NB4 (cell line): ENCODE measurements at places on chromosomes 1 and 21.

GRCh38 chr1:41153750-41154274 is 88.3 kb downstream of the SCMH1 start:
- no peak for DNase-seq

DNA sequence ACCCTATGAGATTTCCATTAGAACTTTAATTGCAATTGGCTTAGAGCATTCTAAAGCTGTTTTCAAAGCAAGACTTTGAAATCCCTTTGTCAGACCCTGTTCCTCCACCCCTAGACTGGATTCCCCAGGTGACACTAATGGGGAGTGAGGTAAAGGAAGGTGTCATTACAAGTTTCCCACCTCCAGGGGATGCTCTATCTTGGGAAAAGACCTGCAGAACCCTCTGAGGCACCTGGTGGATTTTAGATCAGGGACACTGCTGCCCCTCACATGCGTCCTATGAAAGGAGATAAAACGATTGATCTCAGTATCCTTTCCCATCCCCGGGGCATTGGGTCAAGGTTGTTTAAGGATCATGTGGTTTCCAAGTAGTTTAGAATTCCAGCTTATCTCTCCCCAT is 80.3 kb upstream of the RGS4 start:
- DNase-seq, result no peak

DNA sequence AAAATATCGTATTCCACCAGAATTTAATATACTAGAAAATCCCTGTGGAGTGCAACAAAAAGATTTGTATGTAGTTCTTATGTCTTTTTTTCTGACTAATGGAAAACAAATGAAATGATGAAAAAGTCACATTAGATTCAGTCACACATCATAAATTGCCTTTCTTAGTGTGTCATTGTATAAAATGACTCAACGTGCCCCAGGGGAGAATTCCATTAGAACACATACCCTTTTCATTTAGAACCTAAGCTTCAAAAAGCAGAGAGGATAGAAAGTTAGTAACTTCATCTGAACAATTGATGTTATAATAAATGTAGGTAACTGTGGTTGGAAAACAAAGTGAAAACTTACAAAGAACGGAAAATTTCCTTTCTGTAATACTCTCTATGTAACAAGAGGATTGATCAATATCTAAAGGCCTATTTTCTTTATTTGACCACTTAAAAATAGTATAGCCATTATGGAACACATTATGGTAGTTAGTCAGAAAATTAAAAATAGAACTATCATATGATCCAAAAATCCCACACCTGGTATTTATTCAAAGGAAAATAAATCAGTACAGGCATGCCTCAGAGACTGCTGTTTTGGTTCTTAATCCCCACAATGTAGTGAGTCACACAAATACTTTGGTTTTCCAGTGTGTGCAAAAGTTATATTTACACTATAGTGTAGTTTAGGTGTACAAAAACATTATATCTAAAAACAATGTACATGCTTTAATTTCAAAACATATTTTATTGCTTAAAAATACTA is 1016.1 kb downstream of the KCNT2 start:
- DNase-seq, result no peak

- peak; percentile 48 for DNase-seq
These were observed 19.3 kb downstream of the OBSCN start for GRCh38 chr1:228226956-228227791.

GRCh38 chr1:42214447-42214871 is 49.9 kb upstream of the GUCA2A start:
- peak; percentile 12 for DNase-seq

- DNase-seq, result no peak
These were observed 9.6 kb upstream of the SPEN start for GRCh38 chr1:15837931-15838330.

DNA sequence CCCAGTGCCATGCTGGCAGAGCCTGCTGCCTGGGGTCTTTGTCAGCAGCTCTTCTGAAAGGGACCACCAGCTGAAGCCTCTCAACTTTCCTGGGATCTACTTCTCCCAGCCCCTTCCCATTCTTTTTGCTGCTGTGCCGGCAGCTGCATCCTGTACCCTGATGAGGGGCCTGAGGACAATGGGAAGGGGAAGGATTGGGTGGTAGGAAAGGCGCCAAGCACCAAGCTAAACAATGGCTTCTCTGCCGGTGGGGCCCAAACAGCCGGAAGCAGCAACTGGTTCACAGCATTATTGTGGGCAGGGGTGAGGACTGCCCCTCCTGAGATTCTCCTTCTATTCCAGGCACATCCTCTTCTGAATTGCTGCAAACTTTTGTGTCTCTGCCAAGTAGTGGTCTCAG is 5.0 kb upstream of the EFCAB14 start:
- DNase-seq, result no peak

DNA sequence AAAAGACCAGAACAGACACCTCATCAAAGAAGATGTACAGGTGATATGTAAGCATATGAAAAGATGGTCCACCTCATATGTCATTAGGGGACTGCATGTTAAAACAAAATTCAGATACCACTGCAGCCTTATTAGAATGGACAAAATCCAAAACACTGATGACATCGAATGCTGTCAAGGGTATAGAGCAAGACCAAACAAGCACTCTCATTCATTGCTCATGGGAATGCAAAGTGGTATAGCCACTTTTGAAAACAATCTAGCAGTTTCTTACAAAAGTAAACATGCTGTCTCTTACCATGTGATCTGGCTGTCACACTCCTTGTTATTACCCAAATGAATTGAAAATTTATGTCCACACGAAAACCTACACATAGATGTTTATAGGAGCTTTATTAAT is 426.6 kb upstream of the ESRRG start:
- no peak for DNase-seq

GRCh38 chr1:206544562-206545257 is 37.4 kb downstream of the RASSF5 start:
- DNase-seq, result peak; percentile 77

DNA sequence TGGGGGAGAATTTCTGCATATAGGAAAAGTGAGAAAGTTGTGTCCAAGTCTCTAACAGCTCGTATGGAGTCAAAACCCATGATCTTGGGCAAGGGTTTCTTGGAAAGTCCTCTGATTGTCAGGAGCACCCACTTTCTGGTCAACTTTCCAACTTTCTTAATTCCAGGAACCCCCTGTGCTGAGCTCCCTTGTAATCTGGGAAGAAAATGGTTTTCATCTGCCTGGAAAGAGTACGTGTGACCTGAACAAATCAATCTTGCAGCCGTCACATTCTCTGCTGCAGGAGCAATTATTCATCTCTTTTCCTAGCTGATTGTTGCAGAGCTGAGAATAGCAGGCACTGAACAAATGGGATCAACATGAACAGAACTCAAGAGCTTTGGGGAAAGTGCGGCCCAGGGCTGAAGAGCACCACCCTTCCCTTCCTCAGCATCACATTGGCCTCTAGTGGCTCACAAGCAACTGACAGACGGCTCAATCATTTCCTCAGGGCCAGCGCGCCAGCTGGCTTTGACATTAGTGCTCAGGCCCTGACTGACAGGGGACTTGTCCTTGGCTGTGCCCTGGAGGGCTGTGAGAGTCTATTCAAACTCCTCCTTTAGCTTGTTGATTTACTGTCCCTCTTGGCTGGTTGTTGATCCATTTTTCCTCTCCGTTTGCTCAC is 295.2 kb downstream of the HLX start:
- DNase-seq, result peak; percentile 14

GRCh38 chr1:228956864-228957263 is 221.6 kb downstream of the RHOU start:
- no peak for DNase-seq

GRCh38 chr1:79133774-79134364 is 127.3 kb upstream of the ADGRL4 start:
- DNase-seq, result no peak

DNA sequence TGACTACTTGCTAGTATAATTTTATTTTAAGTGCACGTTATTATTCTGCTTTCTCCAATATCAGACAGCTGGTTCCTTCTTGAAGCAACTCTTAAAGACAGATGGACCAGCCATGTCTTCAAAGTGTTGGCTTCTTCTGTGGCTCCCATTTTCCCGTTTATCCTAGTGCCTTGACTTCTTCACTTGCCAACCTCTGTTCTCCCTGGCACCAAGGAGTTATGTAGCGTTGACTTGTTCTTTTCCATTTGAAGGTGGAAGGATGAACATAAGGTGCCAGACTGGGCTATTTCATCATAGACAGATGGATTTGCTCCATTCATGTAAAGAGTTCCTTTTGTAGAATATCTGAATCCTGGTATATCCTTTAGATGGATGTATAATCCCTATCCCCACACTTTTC is 260.6 kb downstream of the DISC1 start:
- no peak for DNase-seq

DNA sequence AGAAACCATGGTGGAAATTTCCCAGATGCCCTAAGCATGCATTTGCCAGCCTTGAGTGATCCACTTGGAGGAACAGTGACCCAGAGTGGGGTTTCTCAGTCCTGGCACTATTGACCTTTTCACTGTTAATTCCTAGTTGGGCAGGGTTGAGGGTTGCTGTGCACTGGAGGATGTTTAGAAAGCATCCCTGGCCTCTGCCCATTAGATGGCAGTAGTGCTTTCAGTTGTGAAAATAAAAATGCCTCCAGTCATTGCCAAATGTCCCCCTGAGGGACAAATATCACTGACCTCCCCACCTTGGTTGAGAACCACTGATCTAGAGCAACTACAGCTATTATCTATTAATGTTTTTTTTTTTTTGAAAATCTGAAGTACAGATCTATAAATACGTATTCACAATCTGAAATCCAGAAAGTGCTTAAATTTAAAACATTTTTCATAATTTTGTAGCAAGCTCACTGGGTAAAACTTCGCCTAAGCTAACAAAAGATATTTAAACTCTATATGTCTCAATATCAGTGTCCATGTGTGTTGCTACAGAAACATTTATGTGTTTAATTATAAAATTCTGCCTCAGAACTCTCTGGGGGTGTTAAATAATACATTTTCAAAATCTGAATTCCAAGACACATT is 27.3 kb downstream of the F3 start:
- DNase-seq, result peak; percentile 67

GRCh38 chr1:223831755-223832636 is 13.8 kb downstream of the TP53BP2 start:
- peak; percentile 85 for DNase-seq

- no peak for DNase-seq
These were observed 346.4 kb downstream of the VAV3 start for GRCh38 chr1:107618539-107618938.

- no peak for DNase-seq
These were observed 131.3 kb downstream of the EIF4G3 start for GRCh38 chr1:21045351-21045750.

- DNase-seq, result no peak
These were observed 135.7 kb downstream of the CTH start for GRCh38 chr1:70546726-70547125.

- no peak for DNase-seq
These were observed 5.6 kb downstream of the SLC5A9 start for GRCh38 chr1:48228156-48228555.

- DNase-seq, result no peak
These were observed 167.2 kb downstream of the APP start for GRCh38 chr21:26003404-26003803.

DNA sequence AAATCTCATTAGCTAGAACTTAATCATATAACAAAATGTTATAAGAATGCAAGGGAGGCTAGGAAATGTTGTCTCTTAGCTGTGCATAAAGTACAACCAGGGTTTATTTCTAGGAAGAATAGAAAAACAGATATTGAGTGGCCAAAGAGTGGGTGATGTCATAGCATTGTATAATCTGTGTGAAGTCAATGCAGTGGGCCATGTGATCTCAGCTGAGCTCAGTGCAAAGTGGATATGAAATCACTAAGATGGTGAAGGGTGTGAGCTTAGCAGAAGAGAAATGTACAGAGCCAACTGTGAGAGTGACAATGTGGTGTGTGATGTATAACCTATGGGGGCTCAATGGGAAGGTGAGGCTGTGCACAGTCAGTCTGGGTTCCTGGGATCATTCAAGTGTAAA is 29.7 kb upstream of the DUSP23 start:
- no peak for DNase-seq

DNA sequence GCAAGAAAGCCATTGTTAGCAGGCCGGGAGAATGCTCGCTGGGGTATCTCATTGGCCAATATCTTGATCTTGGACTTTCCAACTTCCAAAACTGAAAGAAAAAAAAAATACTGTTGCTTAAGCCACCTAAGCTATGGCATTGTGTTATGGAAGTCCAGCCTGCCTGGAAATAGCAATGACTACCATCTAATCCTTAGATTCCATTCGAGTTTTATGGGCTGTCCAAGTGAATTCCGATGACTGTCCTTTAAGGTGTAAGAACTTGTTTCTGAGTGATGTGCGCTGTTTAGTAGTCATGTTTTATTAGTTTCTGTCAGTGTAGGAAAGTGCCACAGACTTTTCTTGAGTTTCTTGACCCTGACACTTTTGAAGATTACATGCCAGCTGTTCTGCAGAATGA is 762.6 kb downstream of the USP25 start:
- DNase-seq, result no peak

- no peak for DNase-seq
These were observed 16.2 kb downstream of the GNAT2 start for GRCh38 chr1:109603229-109603628.

DNA sequence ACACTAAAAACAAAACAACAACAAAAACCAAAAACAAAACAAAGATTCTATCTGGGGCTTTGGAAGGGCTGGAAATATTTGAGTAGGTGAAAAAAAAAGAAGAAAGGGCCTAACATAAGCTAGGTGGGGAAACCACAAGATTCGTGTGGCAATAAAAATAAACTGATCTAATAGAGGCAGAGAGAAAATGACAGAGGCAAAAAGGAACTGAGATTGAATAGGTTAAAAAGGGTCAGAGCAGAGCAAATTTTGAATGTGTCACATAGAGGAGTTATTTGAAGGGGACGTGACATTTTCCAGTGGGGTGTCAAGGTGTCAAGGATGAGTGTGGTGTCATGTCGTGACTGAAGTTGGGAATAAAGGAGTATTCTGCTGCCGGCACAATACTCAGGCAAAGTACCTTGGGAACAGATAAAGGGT is 65.2 kb upstream of the RALGPS2 start:
- no peak for DNase-seq
